ENCODE measurements at places on chromosomes 3 and 15.

- no peak for DNase-seq
Measured at GRCh38 chr3:106805625-106806024, 571.6 kb upstream of the CCDC54 start.

DNA sequence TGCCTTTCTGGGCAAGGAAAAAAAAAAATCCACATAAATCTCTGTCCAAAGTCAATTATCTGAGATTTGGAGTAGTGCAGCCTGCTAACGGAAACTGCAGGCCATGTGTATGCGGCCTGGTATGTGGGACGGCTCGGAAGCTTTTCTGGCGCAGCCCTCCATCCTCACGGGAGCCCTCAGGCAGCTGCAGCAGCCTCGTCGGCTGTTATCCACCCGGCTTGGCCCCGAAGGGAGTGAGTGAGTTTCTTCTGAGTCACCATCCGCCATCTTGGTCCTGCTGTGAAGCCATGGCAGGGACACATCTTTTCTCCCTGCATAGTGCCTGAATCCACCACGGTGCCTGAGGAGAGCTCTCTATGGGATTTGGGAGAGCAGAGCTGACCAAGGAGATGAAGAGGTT, 62.8 kb downstream of the POLR2M start:
- no peak for DNase-seq

DNA sequence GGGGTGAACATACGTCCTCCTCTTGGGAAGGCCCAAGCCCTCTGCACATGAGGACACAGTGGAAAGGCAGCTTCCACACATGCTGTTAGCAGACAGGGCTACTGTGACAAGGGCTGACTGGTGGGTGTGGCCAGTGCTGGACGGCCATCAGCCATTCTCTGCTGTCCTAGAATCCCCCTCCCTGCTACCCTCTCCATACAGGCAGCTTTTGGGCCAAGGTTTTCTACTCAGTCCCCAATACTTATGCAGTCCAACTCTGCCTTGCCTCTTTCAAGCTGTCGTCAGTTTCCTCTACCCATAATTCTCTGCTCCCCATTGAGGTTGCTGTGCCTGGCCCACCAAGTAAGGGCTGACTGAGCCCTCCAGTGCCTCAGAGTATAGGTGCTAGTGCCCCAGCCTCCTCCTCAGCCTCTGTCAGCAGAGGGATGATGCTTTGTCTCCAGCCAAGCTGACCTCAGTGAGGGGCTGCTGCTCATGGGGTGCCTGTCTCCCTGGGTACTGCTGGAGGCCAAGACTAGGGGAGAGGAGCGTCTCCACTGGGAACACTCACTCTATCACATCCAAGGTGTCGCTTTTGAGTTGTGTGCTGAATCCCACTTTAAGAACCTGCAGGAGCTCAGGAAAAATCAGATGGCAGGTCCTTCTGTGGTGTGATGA, 2.8 kb downstream of the LOXL1 start:
- DNase-seq, result no peak

GRCh38 chr3:193768070-193768394, 175.0 kb downstream of the OPA1 start:
- no peak for DNase-seq

DNA sequence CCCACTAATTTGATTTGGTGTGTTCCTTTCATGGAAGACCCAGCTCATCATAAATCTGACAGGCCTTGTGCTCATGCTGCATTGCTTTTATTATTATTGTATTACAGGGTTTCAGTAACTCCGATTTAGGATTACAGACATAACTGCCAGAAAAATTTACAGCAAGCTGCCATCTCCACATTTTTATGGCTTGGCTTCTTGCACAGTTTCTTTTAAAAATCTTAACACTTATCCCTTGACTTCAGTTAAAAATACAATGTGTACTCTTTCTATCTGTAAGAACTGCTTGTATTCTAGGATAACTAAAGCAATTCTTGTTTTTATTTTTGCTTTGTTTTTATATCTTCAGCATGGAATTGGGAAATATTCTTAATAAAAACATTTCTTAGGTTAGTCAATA, 612.2 kb downstream of the DIPK2A start:
- DNase-seq, result no peak

DNA sequence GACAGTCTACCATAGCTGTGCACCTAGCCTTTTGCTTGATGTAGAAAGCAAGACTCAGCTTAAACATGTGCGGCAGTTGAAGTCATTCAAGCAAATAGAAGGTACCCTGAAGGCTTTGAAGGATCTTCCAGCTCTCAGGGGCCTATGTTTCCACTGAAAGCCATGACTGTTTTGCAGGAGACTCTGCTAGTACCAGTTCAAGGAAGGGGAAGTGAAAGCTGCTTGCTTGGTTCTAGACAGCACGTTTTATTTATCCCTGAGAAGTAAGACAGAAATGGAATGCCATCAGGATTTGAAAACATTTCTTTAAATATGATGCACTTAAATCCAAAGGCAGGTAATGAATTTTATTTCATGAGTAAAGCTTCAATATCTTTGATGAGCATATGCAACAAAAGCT, 311.4 kb downstream of the PDCD6IP start:
- DNase-seq, result no peak

GRCh38 chr15:80512726-80513660, 108.8 kb downstream of the ARNT2 start:
- DNase-seq, result no peak

DNA sequence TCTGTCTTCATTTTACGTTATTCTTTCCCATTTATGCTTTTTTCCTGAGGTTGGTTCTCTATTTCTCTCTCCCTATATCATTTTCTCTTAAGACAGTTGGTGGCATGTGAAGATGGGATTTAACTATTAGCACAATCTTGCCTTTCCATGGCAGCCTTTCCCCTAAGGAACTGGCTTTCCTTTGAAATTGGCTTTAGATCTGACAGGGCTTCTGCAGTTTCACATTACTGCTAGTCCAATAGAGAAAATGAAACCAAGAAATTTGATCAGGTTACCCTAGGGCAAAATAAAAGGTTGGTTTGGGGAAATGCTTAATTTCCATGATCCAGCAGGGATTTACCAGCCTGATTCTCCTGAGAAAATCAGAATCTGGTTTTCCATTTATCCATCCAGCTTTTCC, 22.7 kb upstream of the CHL1 start:
- no peak for DNase-seq

DNA sequence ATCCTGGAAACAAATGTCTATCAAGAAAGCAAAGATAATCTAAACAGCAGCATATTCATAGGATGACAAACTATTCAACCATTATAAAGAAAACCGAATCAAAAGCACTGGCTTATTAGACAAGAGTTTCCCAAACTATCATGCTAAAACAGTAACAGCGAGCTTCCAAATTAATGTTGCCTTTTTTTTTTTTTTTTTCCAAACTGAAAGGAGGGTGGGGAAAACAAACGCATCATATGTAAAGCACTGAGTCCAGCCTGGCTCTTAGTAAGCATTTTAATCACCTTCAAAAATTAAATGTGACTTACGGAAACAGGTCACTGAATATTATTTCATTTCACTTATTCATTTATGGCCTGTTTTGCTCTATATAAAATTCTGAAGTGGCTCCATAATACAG, 2.3 kb downstream of the TJP1 start:
- DNase-seq, result no peak

DNA sequence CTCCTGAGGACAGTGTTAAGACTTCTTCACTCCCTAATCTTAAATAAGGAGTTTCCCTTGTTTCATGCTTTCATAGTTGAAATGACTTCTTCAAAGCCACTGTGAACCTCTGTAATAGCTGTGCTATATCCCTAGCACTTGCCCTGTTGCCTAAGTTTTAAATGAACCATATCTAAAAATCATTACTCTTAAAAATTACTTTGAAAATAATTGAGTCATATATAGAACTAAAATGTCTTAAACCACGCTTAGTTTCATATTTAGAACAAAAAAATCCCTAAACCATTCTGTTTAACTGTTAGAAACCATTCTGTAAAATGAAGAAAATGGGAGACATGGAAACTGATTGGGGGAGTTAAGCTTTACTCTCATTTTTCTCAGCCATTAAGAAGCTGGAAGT, 29.8 kb downstream of the DNAJC19 start:
- DNase-seq, result no peak

GRCh38 chr3:157089455-157090221, 70.3 kb downstream of the CCNL1 start:
- peak; percentile 24 for DNase-seq

DNA sequence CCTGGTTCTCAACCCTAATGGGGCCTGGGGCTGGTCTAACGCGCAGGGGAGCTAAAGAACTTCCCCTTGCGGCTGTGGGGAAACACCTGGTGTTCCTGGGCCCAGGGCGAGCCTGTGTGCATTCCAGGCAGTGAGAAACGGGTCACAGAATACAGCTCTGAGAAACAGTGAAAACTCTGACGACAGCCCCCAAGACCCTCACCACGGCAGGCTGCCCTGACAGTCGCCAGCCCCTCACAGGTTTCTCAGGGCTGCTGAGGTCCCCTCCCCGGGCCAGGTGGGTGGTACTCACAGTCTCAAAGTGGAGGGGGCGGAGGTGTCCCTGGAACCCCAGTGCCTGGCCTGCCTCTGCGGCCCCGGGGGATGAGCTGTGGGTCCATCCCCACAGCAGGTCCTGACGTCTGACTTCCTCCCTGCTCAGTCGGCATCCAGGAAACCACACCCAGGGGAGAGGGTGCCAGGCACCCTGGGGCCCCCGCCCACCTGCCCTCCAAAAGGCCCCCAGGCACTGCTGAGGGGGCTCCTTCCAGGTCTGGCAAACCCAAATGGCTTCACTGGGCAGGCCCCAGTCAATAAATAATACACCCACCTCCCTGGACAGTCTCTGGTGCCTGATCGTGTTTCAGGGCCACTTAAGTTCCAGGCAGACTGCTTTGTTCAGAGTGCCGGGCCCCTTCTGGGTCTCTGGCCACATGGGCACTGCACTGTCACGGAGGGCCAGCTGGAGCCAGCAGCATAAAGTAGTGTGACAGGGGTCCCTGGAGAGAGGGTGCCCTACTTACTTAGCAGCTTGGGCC, 57.7 kb downstream of the IQSEC1 start:
- DNase-seq, result no peak

DNA sequence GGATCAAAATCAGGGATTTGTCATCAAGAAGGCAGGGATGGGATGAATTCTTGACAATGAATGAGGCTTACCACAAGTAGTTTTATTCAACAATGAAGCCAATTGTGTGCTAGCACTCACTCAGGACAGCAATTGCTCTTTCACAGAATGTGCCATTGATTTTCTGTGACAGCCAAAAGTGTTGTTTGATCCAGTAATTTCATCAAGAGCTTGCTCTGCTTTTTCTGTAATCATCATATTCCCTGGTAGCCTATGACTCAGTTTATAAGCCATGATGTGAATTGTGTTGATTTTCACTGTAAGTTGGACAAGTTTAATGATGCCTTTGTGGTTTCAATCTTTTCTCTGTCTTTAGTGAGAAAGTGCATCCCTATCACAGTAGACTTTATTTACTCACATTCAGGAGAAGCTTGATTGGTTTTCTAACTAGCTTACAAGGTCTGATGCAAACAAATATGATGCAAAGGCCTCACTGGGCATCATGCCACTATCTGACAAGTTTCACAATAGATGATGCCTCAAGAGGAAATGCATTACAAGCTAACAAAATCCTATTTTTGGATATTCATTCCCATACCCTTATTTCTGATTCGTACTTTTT, 13.6 kb upstream of the CSRNP1 start:
- DNase-seq, result no peak

- no peak for DNase-seq
Measured at GRCh38 chr15:29302871-29303270, 33.2 kb upstream of the NSMCE3 start.

- DNase-seq, result no peak
Measured at GRCh38 chr15:27768732-27769475, 330.2 kb downstream of the OCA2 start.

- no peak for DNase-seq
Measured at GRCh38 chr3:119575507-119575906, 3.8 kb upstream of the ADPRH start.

DNA sequence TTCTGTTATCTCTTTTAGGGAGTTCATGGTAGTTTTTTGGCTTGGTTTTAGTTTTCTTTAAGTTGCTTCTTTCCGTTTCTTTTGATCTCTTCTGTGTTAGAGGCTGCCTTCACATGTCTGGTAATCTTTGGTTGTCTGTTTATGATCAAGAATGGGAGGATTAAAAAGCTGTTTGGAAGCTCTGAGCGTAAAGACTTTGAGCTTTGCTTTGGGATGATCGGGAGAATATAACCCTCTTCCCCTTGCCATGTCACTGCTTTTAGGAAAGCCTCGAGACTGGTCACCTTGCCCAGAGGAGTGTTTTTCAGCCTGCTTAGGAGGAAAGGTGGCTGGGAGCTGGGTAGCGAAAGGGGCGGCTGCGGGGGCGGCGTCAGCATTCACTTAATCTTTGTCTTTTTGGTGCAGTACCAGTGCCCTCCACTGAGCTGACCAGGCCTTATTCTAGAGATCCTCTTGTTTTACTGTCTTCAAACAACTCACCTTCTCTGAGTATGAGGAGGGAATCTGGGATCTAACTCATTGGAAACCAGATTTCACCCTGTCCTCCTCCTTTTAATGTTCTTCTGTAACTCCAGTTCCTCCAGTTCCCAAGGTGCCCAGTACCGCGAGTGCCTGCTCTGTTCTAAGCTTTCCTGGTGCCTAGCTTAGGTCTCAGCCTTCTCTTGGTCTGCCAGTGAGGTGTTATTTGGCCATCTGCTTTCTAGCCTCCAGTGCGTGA, 15.5 kb downstream of the TATDN2 start:
- DNase-seq, result peak; percentile 50

- no peak for DNase-seq
Measured at GRCh38 chr3:79258479-79258878, 509.3 kb downstream of the ROBO1 start.

DNA sequence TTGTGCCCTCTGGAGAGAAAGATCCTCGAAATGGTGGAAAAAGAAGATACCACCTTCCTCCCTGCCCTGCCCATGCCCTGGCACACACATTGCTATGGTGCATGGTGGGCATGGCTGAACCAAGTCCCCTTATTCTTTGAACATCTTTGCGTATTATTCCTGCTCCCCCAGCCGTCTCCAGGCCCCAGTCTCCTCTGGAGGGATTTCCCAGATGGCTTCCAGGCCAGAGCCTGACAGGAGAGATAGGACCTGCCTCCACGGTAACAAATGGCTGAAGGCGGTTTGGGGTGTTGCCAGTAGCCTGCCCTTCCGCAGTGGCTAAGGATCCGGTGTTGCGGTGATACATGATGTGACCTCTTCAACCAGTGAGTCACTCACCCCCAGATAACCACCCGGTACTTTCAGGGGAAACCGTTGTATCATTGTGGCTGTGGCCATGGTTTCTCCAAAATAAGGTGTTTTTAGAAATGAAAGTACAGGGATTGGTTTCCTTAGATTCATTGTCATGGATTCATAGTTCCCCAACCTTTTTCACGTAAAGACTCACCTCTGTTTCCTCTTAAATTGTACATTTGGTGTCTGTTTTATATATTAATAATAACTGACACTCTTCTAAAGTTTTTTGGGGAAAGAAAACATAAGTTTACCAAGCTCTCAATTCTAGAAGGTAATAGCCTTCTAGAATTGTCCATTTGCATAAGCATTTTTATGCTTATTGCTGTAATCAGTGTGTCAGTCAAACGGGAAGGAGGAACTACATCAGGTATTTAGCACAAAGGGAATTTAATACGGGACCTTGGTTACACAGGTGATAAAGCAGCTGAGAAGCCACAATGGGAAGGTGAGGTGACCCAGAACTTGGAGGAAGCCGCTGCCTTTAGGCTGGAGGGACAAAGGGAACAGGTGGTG, 25.9 kb downstream of the SMAD3 start:
- no peak for DNase-seq

Data from T follicular helper cell (primary cell).